ENCODE measurements at places on chromosomes 12 and 14.

- DNase-seq = no peak
Measured at GRCh38 chr12:121955258-121956237, 37.2 kb downstream of the CFAP251 start.

- DNase-seq = no peak
Measured at GRCh38 chr14:22985894-22986507, 3.6 kb upstream of the AJUBA start.

DNA sequence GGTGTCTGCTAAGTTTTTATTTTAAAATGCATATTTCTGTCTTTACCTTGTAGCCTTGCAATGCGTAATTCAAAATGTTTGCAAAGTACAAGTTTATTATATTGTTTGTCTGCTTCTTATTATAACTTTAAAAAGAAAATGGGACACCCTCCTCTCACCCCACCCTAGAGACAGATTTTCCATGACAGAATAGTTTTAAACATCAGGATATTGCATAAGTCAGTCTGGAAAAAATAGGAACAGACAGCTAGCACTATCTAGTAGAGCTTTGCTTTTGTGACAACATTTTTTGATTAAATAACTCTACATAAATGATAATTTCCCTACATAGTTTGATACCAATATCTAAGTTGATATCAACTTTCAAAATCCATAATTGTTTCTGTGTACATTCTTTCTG, 71.3 kb downstream of the PDE3A start:
- DNase-seq = no peak

DNA sequence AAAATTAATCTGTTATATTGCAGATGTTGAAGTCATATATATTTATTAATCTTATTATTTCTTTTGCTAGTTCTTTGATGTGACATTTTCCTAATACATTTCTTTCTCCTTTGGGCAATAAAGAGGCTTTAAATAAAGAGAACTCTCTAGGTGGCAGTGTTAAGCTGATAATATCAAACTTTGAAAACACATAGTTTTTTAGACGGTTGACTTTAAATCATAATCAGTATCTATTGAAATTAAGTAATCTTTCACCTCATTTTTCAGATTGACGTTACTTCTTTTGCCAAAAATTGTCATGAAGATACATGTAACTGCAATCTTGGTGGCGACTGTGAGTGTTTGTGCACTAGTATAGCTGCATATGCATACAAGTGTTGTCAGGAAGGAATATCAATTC, 130.8 kb upstream of the PTPRQ start:
- DNase-seq = no peak

GRCh38 chr12:112904571-112904970, 2.2 kb upstream of the OAS1 start:
- DNase-seq = no peak

- no peak for DNase-seq
Measured at GRCh38 chr12:122202017-122202416, 1.5 kb upstream of the B3GNT4 start.

- DNase-seq = peak; percentile 41
Measured at GRCh38 chr14:102363182-102363943, 622 bp downstream of the TECPR2 start.

DNA sequence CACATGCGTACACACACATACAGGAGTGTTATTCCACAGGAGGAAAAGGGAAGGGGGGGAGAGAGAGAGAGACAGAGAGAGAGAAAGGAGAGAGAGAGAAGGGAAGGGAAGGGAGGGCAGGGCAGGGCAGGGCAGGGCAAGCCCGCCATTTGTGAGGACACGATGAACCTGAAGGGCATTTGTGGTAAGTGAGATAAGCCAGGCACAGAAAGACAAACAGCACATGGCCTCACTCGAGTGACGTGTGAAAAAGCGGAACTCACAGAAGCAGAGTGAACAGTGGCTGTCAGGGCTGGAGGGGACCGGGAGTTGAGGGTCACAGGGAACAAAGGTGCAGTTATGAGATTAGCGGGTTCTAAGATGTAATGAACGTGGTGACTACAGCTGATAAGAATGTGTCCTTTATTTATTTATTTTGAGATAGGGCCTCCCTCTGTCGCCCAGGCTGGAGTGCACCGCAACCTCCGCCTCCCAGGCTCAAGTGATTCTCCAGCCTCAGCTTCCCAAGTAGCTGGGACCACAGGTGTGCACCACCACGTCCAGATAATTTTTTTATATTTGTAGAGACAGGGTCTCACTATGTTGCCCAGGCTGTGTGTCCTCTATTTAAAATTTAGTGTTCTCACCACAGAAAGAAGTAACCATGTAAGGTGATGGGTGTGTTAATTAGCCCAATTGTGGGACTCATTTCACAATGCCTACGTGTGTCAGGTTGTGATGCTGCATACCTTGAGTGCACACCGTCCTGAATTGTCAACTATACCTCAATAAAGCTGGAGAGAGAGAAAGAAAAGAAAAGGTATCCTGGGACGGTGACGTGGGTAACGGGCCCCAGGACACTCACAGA, 18.7 kb upstream of the FBRSL1 start:
- no peak for DNase-seq

DNA sequence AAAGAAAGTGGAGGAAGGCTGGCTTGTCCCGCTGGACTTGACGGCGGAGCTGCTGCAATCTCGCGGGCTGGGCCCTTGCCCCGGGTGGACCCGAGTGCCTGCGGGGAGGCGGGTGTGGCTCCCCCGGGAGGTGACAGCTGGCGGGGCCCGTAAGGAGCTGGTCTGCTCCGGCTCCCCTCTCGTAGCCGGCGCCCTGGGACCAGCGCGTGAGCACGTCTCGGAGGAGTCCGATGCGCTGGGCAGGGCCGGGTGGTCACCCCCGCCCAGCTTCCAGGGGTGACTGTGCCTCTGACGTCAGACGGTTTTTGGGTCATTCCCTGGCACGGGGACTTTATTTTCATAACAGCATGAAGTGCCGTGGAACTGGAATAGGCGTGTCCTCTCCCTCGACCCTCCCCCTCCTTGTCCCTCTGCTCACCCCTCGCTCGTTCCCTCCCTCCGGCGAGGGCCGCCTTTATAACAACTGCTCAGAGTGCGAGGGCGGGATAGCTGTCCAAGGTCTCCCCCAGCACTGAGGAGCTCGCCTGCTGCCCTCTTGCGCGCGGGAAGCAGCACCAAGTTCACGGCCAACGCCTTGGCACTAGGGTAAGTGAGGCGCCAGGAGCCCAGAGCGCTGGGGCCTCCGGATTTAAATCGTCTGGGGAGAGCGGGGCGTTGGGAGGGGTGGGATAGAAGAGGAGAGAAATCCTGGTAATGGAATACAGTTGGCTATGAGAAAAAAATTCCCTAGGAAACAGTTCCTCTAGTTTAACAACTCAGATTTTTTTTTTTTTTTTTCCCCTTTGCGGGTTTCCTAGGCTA, at the start of gene GPRC5A:
GPRC5A (plus strand) TSS at position 483 of the 801 bp plus-strand sequence. CDS start 16,688 bp downstream, outside the sequence.
- DNase-seq = peak; percentile 30

- no peak for DNase-seq
Measured at GRCh38 chr12:12524128-12524527, 38.5 kb downstream of the DUSP16 start.

- DNase-seq = no peak
Measured at GRCh38 chr14:98711453-98711852, 560.5 kb downstream of the BCL11B start.

- no peak for DNase-seq
Measured at GRCh38 chr12:58523360-58523759, 396.9 kb downstream of the LRIG3 start.

- DNase-seq = no peak
Measured at GRCh38 chr12:75345531-75345930, 11.1 kb downstream of the GLIPR1L1 start.

GRCh38 chr12:12926571-12927071, 25.3 kb downstream of the GPRC5D start:
- no peak for DNase-seq

GRCh38 chr12:52631676-52632459, 13.5 kb upstream of the KRT73 start:
- no peak for DNase-seq

GRCh38 chr14:50821510-50822464, 9.2 kb downstream of the NIN start:
- peak; percentile 35 for DNase-seq

DNA sequence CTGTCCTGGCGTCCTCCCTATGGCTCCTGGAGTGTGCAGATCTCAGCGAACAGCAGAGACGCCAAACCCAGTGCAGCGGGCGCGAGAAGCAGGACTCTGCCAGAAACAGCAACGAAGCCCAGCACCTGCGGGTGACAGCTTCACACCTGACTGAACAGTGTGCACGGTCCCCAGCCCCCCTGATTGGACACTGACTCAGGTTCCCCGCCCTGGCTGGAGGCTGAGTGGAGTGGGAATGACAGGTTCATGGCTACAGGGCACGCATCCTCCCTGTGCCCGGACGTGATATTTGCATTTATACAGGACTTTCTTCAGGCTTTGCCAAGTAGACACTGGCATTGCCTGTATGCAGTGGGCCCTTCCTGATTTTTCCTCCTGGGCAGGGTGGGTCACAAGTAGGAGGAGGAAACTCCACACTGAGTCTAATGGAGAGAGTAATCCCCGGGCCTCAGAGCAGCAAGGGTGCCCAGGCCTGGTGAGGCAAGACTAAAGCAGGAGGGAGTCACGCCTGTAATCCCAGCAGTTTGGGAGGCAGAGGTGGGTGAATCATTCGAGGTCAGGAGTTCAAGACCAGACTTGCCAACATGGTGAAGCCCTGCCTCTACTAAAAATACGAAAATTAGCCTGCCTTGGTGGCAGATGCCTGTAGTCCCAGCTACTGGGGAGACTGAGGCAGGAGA, 71.6 kb downstream of the ASCL4 start:
- no peak for DNase-seq

- DNase-seq = no peak
Measured at GRCh38 chr12:68804657-68805591, 3.1 kb upstream of the MDM2 start.

DNA sequence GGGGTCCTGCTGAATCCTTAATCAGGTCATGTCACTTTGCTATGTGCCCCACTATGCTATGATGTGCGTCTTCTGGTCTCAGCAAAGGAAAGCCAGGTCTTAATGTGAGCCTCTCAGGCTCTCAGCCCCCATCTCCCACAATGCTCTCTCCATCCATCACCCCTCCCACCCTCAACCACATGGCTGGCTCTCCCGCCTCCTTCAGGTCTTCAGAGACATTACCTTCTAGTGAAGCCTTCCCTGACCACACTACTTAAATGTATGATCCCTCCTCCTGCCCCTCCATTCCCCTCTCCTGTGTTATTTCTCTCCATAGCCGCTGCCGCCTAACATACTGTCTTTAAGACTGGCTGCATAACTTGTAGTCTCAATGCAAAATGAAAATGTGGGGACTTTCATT, 50.5 kb downstream of the KRT80 start:
- DNase-seq = no peak

DNA sequence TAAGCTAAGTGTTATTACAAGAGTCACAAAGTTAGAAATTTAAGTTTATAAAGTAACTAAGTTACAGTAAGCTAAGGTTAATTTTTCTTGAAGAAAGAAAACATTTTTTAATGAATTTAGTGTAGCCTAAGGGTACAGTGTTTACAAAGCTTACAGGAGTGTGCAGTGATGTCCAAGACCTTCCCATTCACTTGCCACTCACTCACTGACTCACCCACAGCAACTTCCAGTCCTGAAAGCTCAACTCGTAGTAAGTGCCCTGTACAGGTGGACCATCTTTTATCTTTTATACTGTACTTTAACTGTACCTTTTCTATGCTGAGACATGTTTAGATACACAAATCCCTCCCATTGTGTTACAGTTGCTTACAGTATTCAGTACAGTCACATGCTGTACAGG, 60.9 kb upstream of the TMEM263 start:
- DNase-seq = no peak

DNA sequence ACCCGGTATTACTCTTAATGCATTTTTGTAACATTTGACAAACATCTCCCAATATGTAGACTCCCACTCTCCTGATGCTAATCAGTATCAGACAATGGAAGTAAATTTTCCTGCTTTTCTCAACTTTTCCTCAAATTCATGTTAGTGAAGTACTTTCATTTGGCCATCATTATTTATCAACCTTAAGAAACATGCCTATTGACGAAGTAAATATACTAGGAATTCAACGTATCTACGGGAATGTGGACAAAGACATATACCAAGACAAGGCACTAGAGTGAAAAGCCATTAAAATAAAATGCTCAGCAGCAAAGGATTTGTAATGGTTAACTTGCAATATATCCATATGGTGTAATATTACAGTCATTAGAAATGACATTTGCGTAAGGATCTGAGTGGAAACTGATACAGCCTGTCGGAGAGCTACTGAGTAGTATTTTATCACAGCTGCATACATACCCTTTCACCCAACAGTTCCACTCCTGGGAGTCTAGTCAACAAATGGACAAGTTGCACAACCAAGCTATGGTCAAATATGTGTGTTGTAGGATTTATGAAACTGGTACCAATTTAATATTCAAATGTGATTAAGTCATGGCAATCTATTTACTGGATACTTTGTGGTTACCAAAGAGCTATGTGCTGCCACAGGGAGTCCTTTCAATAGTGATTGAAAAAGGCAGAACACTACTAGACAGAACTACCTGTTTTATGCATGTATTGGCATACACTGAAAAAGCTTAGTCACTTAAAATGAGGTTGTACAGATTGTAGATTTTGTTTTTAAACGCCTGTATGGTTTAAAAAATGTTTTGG, 26.5 kb downstream of the NUDT4 start:
- no peak for DNase-seq

DNA sequence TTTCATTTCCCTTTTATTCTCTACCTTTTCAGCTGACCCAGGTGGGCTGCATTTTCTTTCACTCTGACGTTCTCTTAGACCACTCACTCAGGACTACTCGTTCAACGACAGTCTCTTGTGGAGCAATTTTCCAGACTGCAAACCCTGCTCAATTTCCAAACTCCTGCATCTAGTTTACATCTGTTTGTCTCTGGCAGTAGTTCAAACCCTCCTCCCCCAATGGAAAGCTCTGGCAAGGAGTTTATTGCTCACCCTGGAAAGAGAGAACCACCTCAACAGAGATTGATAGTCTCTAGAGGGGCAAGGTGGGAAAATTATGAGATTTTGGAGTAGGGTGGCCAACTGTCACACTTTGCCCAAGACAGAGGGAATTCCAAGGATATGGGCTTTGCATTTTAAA, 130.2 kb downstream of the TSHR start:
- no peak for DNase-seq

DNA sequence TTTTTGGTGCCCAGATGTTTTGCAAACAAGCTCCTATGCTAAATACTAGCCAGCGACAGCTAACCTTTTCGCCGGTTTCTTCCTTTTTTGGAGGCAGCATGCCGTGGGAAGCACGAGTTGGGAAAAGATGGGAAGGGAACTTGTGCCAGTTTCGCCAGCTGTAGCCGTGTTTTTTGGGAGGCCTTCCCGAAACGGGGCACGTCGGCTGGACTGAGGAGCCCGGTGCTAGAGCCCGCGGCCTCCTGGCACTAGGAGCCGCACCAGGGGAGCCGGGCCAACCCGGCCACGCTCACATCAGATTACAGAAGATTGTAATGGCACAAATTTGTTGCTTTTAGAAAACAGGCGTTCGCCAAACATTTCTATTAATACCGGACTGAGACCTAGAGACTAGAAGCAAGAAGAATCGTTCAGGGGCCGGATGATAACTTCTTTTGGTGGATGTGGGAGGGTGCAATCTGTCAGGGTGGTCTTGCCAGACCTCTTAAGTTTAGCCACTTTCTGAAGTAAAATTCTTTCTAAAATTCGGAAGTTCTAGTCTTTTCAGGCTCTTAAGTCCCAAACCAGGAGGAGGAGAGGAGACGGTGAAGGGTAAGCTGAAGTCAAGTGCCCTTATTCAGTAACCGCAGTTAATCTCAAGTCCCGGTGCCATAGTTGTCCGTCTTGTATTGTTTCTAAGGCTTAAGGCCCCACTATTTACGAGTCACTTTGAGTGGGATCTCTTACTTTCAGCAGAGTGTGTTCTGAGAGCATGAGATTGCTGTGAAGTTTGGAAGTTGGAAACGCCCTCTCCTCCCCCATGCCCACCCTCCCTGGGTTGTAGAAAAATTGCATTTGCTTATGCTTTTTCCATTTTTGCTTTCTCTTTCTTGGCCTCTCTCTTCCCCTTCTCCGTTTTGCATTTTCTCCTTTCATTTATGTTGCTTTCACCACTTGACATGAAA, 1.3 kb downstream of the RASSF3 start:
- peak; percentile 9 for DNase-seq
